ENCODE measurements at places on chromosomes 16 and 17. TPM values are rescaled to one million over a fixed set of nuclear protein-coding genes. Genes with fewer than 3 reads are reported as not detected.

GRCh38 chr17:3847165-3847670 is 1.2 kb upstream of the NCBP3 start:
- no peak for DNase-seq

DNA sequence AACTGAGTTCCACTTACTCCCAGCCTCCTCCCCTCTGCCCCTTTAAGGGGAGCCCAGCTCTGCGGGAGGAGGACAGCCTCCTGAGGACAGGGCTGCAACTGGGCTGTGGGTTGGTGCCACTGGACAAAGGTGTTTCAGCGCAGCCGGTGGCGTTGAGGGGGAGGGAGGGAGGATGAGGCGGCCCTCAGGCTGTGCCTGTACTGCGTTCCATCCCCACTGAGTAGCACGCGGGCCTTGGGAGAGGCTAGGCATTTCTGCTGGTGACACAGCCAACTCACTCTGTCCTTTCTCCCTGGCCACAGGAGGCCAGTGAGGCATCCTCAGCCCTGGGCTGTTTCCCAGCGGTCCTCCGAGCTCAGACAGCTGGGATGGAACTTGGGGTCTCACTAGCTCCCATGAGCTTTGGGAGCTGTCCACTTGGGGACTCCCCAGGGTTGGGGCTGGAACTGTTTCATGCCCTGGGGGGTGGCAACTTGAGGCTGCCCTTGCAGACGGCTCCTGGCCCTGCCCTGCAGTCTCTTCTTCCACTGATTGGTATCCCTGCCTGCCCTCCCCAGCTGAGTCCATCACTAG is 70.5 kb downstream of the MPRIP start:
- no peak for DNase-seq

DNA sequence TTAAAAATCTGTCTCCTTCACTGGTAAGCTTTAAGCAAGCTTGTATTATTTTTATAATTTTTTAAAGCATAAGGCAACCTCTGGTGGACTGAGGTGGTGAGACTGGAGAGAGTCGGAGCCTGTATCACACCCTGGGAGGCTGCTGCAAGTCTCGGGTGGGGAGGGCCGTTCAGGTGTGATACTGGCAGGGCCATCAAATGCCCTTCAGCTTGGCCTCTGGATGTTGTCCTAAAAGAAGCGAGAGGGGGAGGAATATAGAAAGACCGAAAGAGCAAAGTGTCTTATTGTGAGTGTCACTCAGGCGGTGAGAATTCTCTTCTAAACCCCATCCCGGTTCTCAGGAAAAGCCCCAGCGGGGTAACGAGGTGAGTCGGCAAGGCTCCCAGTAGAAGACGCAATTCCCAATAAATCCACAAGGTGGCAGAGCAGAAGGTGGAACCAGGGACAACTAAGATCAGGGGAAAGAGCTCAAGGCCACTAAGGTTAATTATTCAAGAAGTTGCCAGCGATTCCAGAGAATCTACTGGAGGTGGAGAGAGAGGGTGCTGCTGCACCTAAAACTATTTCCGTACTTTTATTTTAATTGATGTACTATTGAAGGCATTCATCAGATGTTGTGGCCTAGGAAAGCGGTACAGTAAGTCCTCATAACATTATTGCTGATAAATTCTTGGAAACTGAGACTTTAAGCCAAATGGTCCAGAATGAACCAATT is 14.1 kb downstream of the C17orf67 start:
- DNase-seq: peak; percentile 71

GRCh38 chr16:12298285-12298684 is 321.8 kb downstream of the SNX29 start:
- no peak for DNase-seq

SLC12A3 gene
- not detected for total RNA-seq

G6PC1 gene
- total RNA-seq: not detected

VAT1L gene
- total RNA-seq: not detected

CACNG5 gene
- total RNA-seq: not detected
